ENCODE measurements at places on chromosomes 4 and X. TPM values are rescaled to one million over a fixed set of nuclear protein-coding genes. Genes with fewer than 3 reads are reported as not detected.

GRCh38 chr4:93467484-93468155 is 360.9 kb upstream of the ATOH1 start:
- H3K4me3 ChIP-seq, result no peak overlapping the region
- peak; percentile 17 for DNase-seq
- H3K36me3 ChIP-seq, result no peaks in the 10 kb centered on the region
- H3K27ac ChIP-seq, result no peak overlapping the region
- peaks cover 5% of the 10 kb centered on the region for H3K4me1 ChIP-seq

GRCh38 chrX:102835504-102836146 is 101.4 kb upstream of the RAB40AL start:
- no peaks in the 10 kb centered on the region for H3K4me1 ChIP-seq
- peak; percentile 17 for DNase-seq
- no peak overlapping the region for H3K4me3 ChIP-seq
- H3K27me3 ChIP-seq, result no peaks in the 10 kb centered on the region
- H3K27ac ChIP-seq, result no peak overlapping the region

Gene WDR19
- total RNA-seq, result 33.7 TPM

Gene SPANXB1
- not detected for total RNA-seq

- no peak overlapping the region for H3K27ac ChIP-seq
- H3K27me3 ChIP-seq, result no peaks in the 10 kb centered on the region
- no peak for DNase-seq
- H3K4me3 ChIP-seq, result no peak overlapping the region
- H3K4me1 ChIP-seq, result no peaks in the 10 kb centered on the region
- H3K36me3 ChIP-seq, result no peaks in the 10 kb centered on the region
These were observed 94.6 kb downstream of the AKAP4 start for GRCh38 chrX:50106051-50106675.

Gene CENPVL2
- total RNA-seq, result 1.5 TPM

DNA sequence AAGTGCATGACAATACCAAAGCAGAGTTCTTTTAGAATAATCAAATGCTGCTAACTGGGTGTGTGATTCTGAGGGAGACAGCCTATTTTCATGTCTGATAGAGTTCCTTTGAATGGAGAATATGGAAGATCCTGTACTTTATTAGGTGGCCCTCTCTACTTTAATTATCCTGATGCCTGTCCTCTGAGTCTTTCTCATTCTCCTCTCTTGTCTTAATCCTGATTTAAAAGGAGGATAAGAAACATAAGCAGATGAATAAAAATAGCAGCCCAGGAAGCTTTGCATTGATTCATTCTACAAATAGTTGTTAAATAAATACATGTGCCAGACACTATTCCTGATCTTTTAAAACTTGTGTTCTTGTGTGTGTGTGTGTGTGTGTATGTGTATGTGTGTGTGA is 387.3 kb downstream of the SPRY1 start:
- no peak overlapping the region for H3K4me3 ChIP-seq
- H3K4me1 ChIP-seq, result no peaks in the 10 kb centered on the region
- no peak overlapping the region for H3K27ac ChIP-seq
- H3K36me3 ChIP-seq, result no peaks in the 10 kb centered on the region

- H3K4me3 ChIP-seq, result no peak overlapping the region
- no peaks in the 10 kb centered on the region for H3K36me3 ChIP-seq
- H3K4me1 ChIP-seq, result peaks cover 20% of the 10 kb centered on the region
- no peak overlapping the region for H3K27ac ChIP-seq
- peak; percentile 81 for DNase-seq
These were observed 55.9 kb downstream of the FGFBP1 start for GRCh38 chr4:15882675-15883086.

Gene SPRY1
- total RNA-seq, result 6.0 TPM

DNA sequence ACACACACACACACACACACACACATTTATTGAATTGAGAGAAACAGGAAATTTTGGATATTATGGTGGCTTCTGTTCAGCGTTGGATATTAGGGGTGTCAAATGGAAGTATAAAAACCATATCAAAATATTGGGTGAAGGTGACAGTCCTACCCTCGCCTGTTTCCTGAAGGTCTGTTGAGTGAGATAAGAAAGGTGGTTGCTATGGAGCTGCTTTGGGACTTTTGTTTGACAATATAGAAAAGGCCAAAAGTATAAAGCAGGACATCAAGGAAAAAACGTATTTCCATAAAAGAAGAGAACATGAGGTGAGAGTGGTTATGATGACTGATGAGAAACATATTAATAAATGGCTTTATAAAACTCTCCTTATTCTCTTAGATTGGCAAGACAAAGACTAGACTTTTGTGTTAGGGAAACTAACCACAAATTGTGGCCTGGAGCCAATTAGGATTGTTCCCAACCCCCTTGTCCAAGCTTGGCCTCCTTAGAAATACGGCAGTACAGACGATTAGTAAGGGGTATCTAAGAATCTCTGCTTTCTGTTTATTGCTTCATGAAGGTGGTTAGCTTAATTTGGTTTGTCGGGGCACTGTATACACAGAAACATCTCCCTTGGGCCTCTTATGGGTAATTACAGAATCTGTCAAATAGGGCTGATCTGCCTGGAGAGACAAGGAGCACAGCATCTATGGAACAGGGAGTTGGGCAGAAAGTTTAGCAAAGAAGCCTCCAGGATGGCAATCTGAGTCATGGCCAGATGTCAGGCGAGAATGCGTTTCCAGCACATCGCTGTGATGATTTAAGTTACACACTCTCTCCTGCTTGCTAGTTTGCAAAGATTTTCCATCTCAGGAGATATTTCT is 198.0 kb downstream of the CBR4 start:
- H3K36me3 ChIP-seq, result no peaks in the 10 kb centered on the region
- peak; percentile 28 for DNase-seq
- H3K27ac ChIP-seq, result no peak overlapping the region
- no peaks in the 10 kb centered on the region for H3K27me3 ChIP-seq
- H3K4me3 ChIP-seq, result no peak overlapping the region

GRCh38 chrX:45794995-45795337 is 594.3 kb upstream of the DIPK2B start:
- no peak overlapping the region for H3K27ac ChIP-seq
- H3K4me3 ChIP-seq, result no peak overlapping the region
- no peaks in the 10 kb centered on the region for H3K27me3 ChIP-seq
- peaks cover 24% of the 10 kb centered on the region for H3K4me1 ChIP-seq
- no peaks in the 10 kb centered on the region for H3K36me3 ChIP-seq

GRCh38 chrX:21963269-21963668 is 22.8 kb downstream of the SMS start:
- DNase-seq, result no peak
- no peak overlapping the region for H3K4me3 ChIP-seq
- no peaks in the 10 kb centered on the region for H3K4me1 ChIP-seq
- no peaks in the 10 kb centered on the region for H3K36me3 ChIP-seq
- no peaks in the 10 kb centered on the region for H3K27me3 ChIP-seq
- H3K27ac ChIP-seq, result no peak overlapping the region
